ENCODE measurements at places on chromosomes 13 and 19.

- no peak for DNase-seq
Observed at GRCh38 chr13:29362849-29363604, 232.5 kb downstream of the SLC7A1 start.

DNA sequence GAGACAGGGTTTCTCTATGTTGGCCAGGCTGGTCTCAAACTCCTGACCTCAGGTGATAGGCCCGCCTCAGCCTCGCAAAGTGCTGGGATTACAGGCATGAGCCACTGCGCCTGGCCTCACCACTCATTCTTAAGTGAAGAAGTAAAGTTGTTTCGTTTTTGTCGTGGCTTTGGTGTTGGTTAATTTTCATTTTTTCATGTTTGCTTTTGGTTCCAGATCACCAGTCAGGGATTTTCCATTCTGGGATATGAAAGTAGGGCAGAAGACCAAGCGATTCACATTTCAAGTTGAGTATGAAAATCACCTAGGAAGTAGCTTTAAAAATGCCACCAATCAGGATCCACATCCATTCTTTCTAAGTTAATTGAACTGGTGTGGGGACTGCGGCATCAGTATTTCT is 289.9 kb downstream of the DIAPH3 start:
- DNase-seq = no peak

DNA sequence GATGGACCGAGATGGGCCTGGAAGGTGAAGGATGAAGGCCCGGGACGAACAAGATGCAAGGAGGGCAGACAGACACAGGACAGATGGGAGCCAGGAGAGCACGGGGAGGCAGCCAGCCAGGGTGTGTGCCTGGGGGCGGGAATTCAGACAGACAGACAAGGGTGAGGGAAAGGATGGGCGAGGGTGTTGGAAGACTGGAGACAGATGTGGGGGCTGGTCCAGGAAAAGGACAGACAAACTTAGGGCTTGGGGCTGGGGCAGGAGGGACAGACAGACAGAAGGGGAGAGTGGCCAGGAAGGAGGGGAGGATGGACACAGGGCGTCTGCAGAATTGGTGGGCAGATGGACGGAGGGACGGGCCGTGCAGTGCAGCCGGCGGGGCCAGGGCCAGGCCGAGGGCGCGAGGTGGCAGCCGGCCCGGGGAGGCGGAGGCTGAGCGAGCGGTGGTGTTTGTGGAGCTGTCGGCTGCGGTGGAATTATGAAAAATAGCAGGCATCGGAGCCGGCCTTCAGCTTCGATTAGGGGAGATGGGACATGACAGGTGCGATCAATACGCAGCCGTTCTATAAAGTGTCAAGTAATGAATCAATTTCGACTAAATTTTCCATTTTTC is 4.6 kb upstream of the ERFL start:
- no peak for DNase-seq

GRCh38 chr13:86606264-86606663 is 807.0 kb upstream of the SLITRK6 start:
- DNase-seq = no peak

GRCh38 chr13:66994097-66994496 is 236.0 kb downstream of the PCDH9 start:
- peak; percentile 45 for DNase-seq

DNA sequence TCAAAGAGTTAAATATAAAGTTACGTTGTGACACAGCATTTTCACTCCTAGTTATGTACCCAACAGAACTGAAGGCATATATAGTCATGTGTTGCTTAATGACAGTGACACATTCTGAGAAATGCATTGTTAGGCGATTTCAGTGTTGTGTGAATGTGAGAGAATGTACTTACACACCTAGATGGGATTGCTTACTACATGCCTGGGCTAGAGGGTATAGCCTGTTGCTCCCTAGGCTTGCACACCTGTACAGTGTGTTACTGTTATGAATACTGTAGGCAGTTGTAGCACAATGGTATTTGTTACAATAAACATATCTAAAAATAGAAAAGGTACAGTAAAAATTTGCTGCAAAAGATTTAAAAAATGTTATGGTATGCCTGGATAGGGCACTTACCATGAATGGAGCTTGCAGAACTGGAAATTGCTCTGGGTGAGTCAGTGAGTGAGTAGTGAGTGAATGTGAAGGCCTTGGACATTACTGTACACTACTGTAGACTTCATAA is 89.2 kb downstream of the DHRS12 start:
- no peak for DNase-seq

- no peak for DNase-seq
Observed at GRCh38 chr19:10018263-10018662, 5.0 kb downstream of the RDH8 start.

DNA sequence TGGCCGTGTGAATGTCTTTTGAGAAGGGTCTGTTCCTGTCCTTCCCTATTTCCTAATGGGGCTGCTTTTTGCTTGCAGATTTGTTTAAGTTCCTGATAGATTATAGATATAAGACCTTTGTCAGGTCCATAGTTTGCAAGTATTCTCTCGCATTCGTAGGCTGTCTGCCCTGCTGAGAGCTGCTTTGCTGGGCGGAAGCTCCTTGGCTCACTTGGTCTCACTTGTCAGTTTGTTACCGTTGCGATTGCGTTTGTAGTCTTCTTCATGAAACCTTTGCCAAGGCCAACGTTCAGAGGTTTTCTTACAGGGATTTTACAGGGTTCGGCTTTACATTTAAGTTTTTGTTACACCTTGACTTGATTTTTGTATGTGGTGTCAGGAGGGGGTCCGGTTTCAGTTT is 44.0 kb upstream of the TFDP1 start:
- DNase-seq = no peak

DNA sequence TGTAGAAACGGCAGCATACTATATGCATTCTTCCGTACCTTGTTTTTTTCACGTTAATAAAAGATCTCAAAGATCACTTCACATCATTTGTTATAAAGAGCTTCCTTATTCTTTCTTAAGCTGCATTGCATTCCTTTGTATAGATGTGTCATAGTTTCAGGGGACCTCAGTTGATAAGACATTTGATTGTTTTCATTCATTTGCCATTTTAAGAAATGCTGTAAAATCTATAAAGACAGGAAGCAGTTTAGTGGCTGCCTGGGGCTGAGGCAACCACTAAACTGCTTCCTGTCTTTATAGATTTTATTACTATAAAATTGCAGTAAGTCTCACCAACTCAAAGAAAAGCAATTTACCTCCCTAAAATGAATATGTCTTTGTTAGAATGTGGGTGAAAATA is 59.4 kb downstream of the ZDHHC20 start:
- DNase-seq = no peak

- DNase-seq = no peak
Observed at GRCh38 chr13:46639033-46639981, 86.3 kb downstream of the LRCH1 start.

GRCh38 chr13:76982061-76982460 is 9.8 kb upstream of the CLN5 start:
- DNase-seq = no peak

DNA sequence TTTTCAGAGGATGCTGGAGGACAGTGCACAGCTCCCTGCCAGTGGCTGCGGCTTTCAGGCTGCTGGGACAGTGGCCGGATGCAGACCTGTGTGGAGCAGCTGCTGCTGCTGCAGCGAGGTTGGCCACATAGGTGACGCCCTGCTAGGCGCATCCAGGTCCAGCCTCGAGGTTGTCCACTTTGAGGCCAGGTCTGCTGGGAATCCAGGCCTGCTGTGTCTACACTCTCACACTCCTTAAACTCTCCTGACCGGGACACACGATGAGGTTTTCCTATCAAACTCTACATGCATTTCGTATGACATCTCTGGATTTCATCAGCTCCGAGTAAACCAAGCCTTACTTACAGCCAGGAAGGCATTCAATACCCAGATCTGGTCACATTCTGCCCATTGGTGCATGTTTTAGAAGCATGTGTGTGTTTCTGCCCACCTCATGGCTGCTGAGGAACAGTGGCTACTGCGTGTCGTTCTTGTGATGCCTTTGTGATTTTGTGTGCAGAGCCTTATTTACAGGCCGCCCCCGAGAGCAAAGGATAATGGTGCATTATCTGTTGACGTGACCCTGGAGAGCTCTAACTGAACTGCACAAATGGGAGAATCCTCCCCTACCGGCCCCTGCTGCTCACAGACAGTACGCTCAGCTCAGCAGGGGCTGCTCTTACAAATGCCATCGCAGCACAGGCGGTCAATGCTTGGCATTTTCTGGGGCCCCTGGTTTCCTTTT is 12.3 kb upstream of the MCF2L start:
- DNase-seq = no peak
